ENCODE measurements at places on chromosomes 4 and X.

DNA sequence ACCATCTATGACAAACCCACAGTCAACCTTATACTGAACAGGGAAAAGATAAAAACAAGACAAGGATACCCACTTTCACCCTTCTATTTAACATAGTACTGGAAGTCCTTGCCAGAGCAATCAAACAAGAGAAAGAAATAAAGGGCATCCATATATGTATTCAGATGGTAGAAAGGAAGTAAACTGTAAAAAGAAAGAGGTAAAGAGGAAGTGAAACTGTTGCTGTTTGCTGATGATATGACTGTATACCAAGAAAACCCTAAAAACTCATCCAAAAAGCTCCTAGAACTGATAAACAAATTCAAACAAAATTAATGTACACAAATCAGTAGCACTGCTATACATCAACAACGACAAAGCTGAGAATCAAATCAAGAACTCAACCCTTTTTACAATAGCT lies 538.7 kb upstream of the PABPC4L start:
- no peak for DNase-seq

- DNase-seq = no peak
Measured at GRCh38 chrX:39438603-39439602, 637.6 kb downstream of the MID1IP1 start.

- no peak for DNase-seq
Measured at GRCh38 chr4:79898055-79898454, 175.0 kb downstream of the ANTXR2 start.

DNA sequence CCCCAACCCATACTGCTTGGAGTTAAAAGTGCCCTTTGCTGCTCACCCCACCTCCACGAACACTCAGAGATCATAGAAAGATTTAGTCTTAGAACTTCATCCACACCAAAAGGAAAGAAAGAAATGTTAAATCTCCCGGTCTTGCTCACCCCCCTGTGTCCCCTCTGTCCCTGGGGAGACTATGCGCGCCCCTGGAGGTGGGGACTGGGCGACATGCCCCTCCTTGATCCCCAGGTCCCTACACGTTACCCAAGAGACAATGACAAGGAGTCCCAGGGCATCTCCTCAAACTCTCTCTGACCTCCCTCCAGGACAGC lies 620 bp downstream of the ITM2A start:
- no peak for DNase-seq

DNA sequence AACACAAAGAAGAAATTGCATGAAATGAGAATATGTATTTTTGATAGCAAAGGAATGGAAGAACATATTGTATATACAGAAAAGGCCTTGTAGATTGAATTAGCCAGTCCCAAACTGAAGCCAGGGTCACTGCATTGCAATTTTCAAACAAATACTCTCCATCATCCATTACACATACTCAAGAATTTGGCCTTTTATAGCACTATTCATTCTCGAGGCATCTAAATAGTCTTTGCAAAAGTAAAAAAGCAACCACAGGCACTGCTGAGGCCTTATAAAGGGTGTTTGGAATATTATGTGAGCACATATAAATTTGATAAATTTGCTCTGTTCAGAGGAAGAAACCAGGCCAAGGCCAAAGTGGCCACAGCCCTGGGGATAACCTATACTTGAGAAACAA lies 123.0 kb downstream of the ZNF827 start:
- no peak for DNase-seq

GRCh38 chr4:87657525-87657924 lies 7.4 kb downstream of the DMP1 start:
- DNase-seq = no peak

- no peak for DNase-seq
Measured at GRCh38 chr4:147487616-147488015, 6.7 kb downstream of the EDNRA start.

DNA sequence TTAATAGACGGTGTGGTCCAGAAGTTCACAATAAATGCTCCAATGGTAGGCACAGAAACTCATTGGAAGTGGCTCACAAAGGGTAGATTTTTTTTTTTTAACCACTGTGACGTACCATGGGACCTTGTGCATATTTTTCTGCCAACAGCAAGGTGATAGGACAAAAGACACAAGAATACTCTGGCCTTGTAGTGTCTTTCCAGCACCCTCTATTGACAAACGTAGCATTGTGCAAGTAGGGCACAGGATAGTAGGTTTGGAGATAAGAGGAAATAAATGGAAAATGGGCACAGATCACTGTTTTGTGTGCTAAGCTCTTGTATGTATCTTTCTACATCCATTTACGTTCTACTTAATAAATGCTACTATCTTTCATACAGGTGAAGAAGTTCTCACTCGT lies 2054.9 kb downstream of the PCDH7 start:
- DNase-seq = no peak

- no peak for DNase-seq
Measured at GRCh38 chrX:7941390-7942042, 14.3 kb upstream of the PNPLA4 start.

DNA sequence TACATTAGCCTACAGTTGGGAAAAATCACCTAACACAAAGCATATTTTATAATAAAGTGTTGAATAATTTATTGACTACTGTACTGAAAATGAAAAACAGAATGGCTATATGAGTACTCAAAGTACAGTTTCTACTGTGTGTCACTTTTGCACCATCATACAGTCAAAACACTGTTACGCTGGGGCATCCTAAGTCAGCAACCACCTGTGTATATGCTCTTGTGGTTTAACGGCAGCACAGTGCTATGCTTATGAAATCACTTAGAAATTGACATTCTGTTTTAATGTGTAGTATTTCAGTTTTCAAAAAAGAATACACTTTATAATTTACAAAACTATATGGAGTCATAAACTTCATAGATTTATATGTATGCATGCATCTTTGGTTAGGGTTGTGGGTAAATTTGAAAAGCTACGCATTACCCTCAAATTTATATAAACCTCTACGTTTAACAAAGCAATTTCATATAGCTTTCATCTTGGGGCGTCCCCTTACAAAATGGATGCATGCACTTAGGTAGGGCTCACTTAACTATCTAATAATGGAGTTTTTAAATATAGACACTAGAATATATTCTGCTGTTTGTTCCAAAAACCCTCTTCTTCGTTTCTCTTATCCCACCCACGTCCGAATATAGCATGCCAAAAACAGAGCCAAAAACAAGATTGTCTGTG lies 690 bp upstream of the NEIL3 start:
- no peak for DNase-seq

DNA sequence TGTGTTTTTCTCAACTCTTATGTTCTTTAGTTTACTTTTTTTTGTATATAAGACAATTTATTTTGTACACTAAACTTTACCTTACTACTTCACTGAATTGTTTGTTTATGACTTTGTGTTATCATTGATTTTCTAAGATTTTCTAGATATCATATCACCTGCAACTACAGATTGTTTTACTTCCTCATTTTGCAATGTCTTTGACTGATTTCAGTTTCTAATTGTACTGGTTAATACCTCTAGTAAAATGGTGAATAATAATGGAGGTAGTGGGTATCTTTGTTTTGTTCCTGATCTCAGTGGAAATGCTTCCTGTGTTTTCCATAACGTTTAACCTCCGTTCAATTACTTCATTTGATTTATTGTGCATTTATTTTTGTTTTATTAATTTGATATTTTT lies 490.2 kb downstream of the TLL1 start:
- DNase-seq = no peak

DNA sequence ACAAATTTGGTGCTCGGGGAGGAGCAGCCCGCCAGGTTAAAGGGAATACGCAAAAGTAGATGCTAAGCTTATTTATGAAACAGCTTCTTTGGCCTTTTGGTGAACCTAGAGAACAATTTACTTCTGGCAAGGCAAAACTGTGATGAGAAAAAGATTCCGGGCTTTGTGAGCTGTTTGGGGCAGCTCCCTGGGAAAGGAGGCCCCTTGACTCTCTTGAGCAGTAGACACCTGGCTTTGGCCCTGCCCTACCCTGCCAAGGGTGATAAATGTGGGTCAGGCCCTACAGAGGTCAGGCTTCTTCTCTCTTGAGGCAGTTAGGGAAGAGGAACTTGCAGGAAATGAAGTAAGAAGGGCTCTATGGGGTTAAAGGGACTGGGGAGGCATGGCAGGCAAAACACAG lies 509.6 kb downstream of the MID1IP1 start:
- no peak for DNase-seq

- no peak for DNase-seq
Measured at GRCh38 chr4:89482251-89482650, 174.7 kb upstream of the GPRIN3 start.

- no peak for DNase-seq
Measured at GRCh38 chr4:93359586-93359985, 469.0 kb upstream of the ATOH1 start.

DNA sequence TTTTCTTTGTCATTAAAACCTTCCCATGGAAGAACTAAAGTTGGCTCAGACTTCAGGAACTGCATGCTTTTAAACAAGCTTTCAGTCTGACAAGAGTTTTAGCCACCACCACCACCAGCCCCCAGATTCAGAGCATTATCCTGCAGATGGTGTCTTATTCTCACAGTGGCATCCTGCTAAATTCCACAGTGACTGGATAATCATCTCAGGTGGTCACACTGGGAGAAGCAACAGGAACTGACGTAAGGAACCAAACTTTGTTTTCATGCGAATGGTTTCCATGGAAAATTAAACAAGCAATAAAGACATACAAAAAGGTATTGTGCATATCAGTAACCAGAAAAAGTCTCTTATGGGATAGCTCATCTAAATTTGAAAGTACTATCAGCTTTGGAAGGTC lies 370.7 kb downstream of the FBXW7 start:
- no peak for DNase-seq

DNA sequence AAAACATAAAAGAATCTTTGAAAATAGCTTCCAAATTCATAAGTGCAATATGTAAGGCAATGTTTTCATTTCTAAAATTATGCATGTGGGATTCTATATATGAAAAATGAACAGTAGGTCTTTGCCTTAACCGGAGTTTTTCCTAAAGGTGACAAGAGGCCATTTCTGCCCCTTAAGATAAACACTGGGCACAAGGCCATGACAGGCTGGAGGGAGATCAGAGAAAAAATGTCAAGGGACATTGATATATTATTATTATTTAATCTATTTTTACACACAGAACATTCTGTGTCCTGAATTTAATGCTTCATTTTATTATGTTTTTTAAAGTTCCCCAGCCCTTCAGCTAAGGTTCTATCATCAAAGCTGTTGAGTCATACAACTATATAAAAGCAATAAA lies 118.8 kb downstream of the CHM start:
- DNase-seq = no peak

GRCh38 chr4:13857800-13858199 lies 230.3 kb upstream of the BOD1L1 start:
- no peak for DNase-seq

DNA sequence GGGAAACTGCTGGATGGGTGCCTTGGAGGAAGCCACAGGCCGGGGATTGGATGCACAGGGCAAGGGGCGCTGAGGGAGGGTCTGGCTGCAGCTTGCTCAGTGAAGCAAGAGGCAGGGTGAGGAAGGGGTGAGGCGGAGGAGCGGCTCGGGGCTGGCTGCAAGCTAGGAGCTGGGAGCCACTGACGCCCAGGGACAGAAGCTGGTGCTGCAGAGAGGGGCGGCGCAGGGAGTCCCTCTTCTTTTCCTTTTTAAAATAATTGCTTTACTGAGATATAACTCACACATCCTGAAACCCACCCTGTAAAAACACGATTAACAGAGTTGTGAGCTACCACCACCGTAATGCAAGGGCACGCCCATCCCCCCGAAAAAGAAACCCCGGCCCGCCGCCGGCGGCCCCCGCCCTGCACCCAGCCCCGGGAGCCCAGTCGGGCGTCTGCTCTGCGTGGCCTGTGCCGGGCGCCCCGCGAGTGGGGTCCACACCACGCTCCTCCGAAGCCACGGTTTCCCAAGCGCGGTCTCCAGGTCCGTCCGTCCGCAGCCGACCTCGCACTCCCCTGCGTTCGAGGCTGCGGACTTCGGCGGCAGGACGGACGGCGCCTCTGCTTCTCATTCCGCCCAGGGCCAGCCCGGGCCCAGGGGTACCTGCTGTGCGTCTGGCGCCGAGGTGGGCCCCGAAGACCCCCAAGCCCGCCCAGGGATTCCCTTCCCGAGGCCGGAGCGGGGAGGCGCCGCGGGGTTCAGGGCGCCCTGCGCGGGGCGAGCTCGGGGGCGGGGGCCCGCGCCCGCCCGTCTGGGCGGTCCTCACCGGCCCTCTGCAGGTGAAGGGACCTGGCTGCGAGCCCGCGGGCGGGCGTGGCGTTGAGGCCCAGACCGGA lies 866 bp upstream of the UVSSA start:
- DNase-seq = peak; percentile 53

DNA sequence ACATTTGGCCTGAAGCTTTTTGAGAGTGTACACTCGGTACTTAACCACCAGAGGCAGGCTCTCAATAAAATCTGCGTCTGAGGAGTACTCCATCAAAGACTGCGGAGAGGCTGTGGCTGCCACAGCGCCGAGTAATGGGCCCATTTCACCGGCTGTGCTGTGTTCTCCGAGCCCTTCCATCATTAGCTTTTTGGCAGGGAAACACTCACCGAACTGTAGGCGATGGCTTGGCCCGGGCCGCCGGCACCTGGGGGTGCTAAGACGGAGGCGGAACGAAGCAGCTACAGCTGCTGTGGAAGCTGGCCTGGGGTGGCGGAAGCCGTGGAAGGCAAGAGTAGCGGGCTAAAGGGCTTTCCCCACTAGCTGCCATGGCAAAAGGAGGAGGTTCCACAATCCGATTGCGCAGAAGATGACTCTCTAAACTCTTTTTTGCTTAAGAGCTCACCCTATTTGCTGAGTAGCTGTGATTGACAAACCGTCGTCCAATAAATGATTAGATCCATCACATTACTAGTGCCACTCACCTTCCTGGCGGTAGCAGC lies 48.5 kb upstream of the PABPC1L2A start:
- no peak for DNase-seq

DNA sequence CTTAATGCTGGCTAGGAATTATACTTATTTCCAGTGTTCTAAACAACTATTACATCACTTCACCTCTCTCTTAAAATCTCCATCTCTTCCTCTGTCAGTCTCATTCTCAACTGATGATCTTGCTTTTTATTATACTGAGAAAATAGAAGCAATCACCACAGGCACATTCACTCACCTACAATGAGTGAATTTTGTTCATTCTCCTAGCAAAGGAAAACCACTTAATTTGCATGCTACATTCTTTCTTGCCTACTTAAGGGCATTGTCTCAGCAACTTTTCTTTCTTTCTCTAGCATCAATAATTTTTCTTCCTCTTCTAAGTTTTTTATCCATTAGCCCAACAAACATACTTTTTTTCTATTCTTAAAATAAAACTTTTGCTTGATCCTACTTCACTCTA lies 21.1 kb upstream of the USP38 start:
- DNase-seq = no peak

DNA sequence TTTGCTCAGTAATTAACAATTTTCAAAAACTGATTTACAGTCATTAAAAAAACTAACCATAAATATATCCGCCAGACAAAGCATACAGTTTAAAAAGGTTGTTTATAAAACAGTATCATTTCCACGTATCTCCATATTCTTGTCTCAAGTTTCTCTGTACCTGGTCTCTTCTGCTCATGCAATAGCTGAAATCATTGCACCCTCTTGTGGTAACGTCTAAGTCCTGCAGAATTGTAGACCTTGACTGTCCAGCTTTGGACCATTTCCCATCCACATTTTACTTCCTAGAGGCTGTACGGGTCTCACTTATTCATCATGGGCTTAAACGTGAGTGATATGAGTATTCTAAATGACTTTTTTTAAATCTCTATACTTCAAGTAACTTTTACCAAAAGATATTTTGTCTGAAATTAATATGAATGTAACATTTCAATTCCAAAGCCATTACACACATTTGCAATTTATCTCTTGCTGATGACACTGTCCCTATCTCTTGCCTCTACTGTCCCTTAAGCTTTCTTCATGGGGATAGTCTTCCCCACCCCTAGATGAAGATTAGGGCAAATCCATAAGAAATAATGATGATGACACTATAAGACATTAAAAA lies 118.5 kb downstream of the BTC start:
- DNase-seq = no peak

GRCh38 chr4:154779362-154779947 lies 1.6 kb upstream of the RBM46 start:
- DNase-seq = no peak
